ENCODE measurements at places on chromosomes 3 and 15.

- DNase-seq, result no peak
Measured at GRCh38 chr15:96737408-96737807, 406.9 kb downstream of the NR2F2 start.

- DNase-seq, result no peak
Measured at GRCh38 chr3:162052636-162053035, 556.0 kb downstream of the OTOL1 start.

DNA sequence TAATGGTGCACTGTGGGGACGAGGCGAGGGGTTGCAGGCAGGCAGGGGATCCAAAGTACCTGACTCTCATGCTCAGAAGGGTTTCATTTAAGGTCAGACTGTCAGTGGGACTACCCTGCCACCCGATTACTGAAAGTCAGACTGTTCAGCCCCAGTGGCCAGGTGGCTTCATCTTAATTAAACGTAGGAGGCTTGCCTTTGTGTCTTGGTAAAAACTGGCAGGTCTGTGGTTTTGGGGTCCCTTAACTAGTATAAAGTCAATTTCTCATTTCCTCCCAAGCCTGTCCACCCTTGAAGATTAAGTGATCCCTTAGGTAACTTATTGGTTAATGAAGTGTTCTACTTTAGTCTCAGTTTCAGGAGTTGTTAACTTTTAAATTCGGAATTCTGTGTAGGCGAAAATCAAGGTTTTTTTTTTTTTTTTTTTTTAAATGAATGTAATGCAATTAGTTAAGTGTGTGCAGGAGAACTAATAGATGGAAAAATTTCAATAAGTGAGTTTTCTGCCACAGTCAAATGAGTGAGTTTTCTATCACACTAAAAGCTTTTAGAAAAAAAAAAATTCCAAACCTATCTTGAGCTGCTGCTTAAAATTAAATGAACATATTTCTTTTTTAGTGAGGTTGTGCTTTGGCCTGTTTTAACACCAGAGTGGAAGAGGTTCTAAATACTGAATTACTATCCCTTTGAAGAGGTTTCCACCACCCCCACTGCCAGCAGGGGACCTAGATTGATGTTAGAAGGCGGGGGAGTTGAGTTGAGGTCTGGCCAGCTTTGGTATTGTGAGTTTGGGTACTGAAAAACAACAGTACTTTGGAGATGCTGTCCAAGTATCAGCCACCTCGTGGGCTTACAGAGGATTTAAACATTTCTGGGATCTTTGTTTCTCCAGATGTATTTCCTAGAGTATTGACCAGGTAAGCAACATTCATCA is 15.2 kb downstream of the ITPR1 start:
- DNase-seq, result no peak

DNA sequence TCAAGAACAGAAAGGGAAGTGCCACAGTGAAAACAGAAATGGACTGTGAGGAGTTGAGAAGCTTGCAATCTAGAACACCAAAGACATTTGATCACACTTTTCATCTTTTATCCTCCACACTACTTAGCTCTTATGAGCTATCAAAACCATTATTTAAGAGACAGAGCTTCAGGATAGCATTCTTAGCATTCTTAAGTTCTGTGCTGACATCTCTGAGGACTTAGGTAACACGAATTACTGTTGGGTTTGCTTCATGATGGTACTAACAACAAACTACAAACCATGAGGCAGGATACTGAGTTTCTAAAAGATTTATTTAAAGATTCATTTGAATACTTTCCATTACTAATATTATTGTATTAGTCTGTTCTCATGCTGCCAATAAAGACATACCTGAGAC is 1038.6 kb downstream of the TUSC7 start:
- DNase-seq, result no peak

DNA sequence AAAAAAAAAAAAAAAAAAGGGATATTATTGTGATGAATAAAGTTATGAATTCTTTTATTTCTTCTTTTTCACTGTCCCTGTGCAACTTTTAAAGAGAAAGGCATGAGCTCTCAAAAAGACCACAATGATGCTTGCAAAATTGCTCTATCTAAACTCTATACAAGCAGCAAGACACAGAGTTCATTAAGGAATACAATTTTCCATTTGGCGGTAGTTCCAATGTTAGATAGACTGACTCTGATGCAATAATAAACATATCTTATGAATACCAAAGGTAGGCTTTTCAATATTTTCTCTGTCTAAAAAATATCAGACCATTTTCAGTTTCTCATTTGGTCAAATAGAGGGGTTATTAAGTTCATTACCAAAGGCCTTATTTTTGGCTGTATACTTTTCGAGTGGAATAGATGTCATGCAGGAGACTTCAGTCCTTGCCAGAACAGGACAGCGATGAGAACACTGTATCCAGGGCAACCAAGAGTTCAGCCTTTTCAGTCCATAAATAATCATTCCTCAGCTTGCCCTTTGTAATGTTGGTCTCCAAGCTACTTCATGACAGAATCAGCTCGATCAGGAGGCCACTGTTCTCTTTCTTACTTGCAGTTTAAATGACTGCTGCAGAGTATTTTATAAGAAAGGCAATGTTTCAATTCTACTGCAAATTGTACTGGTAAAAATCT is 162.9 kb upstream of the FAM3D start:
- DNase-seq, result no peak

- DNase-seq, result no peak
Measured at GRCh38 chr3:152193673-152194267, 75.0 kb upstream of the MBNL1 start.

- no peak for DNase-seq
Measured at GRCh38 chr3:154176036-154176435, 54.8 kb downstream of the ARHGEF26 start.

DNA sequence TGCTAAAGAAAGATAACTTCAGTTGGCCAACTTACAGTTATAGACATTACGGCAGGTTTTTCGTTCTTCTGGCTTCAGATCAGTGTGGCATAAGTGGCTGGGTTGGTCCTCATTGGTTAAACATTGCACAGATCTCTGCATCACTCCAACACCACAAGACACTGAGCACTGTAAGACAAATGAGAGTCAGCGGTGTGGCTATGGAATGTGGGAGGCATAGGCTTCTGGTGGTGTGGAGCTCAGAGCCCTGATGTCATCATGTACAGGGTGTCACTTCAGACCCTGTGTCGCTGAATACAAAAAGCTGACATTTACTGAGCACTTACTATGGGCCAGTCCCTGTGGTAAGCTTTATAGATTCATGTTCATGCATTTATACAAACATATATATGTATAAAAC is 146.0 kb downstream of the ADAMTS9 start:
- no peak for DNase-seq

- DNase-seq, result no peak
Measured at GRCh38 chr3:78257951-78258530, 1218.1 kb downstream of the ROBO2 start.

DNA sequence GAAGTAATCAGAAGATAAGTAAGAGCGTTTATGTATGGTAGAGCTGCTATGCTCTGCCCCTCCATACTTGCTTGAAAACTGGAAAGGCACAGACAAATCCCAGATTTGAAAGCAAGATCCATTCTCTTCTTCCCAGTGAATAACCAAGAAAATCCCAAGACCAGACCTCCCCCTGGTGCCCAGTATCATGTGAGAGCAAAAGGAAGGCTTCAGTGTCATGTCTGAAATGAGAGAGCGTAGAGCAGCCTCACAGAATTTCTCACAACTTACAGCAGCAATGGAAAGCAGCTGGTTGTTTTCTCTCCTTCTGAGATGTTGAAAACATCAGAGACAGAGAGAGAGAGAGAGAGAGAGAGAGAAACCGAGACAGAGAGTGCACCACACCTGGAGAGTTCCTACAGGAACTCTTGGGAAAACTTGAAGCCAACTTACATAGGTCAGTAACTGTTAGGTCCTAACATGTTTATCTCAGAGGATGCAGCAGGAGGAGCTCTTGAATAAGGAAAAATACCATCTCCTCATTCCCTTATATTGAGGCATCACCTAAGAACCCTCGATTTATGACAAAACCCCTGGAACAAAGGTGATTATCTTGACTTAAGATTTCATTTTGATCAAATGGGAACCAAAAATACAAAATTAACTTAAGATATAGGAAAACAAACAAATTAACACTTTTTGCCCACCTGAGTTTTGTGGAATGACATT is 273.3 kb downstream of the NSUN3 start:
- no peak for DNase-seq

DNA sequence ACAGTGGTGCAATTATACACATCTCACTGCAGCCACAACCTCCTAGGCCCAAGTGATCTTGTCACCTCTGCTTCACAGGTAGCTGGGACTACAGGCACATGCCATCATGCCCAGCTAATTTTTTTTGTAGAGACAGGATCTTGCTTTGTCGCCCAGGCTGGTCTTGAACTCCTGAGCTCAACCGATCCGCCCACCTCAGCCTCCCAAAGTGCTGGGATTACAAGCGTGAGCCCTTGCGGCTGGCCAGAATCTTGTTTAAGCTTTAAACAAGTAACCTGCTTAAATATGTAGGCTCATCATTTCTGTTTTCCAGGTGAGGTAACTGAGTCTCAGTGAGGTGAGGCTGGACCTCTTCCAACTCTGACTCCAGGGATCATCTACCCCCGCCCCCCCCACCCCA is 7.7 kb upstream of the PSTPIP1 start:
- DNase-seq, result no peak

DNA sequence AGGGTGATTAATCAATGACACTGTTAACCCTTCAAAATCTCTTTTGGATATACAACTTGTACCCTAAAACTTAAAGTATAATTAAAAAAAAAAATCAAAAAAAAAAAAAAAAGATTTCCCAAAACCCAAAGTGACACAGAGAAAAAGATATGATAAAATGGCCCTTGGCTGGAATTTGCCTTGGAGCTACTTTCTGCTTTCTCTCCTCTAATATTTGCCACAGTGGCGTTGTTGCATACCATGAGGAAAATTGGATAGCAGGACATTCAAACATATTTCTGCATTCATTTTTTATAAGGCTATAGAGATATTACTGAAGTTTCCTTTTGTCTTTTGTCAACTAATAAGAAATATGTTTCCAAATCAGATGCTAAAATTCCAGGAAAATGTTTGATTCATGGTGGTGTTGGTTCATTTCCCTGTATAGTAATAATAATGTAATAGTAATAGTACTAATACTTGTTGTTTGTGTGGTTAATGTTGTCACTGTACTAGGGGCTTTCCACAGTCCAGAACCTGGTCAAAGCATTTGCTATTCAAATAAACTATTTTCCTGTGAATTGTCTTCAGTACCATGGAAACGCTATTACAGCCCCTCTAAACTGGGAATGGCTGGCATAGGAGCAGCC is 441.3 kb upstream of the THBS1 start:
- no peak for DNase-seq

DNA sequence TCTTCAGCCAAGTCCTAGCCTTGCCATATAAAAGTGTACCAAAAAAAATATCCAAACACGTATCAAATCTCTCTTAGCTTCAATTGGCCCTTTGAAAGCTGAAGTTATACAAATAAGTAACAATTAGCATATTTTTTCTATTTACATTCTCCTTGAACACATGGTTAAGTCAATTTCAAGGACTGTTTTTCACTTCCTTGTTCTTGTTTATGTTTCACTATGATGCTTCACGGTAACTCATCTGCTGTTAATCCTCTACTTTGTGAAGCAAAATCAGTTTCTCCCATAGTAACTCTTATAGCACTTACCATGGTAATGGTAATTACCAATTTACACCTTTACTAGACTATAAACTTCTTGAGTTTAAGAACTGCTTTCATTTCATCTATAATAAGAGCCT is 10.6 kb upstream of the SPRED1 start:
- DNase-seq, result no peak

DNA sequence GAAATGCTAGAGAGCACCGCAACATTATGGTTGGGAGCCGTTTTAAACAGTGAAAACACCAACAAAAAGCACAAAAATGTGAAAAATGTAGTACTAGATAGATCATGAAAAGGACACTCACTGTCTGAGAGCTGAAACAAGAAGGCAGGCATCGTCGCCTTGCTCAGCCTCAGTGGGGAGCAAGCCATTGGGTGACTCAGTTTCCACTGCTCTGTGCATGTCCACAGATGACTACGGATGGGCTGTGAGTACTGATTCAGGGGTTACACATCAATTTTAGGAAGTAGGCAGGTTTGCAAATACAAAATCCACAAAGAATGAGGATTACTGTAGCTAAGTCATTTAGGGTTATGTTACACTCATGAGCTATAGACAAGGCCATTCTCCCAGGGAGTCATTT is 10.8 kb downstream of the NOX5 start:
- no peak for DNase-seq

- no peak for DNase-seq
Measured at GRCh38 chr3:56291953-56292352, 176.3 kb downstream of the ERC2 start.

DNA sequence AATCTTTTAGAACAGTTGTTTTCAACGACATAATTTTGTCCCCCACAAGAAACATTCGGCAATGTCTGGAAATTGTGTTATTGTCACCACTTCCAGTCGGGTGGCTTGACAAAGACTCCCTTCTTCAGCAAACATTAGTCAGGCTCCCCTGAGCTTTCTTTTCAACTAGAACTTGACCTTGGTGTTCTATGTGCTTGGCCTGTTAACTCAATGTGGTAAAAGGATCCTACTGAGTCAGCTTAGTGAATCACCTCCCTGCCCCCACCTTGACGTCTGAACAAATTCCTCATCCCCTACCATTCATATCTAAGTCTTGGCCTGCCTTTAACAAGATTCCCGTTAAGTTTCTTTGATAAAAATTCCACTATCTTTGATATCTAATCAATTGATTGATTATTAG is 465.0 kb upstream of the ROBO1 start:
- no peak for DNase-seq

DNA sequence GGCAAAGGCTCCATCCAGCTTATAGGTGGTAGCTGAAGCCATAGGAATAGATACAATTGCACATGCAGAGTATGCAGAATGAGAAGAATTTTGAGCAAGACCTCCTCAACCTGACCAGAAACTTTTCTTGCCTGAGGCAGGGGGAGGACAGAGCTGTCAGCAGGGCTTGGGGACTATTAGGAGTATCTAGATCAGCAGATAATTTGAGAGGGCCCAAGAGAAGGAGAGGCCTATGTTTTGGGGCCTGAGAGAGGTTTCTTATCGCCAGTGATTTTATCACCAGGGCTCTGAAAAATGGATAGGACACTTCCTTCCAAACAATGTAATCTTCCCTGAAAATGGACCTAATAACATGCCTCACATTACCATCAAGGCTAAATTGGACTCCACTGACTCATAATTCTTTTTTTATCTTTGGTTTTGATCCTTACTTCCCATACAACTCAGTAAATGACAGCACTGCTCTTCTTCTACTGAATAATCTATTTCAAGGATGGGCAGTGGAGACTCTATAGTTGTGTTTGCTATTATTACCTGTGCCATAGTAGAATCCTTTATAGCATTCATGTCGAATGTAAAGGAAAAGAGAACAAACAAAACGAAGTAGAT is 15.8 kb upstream of the RAMAC start:
- no peak for DNase-seq
